ENCODE measurements at places on chromosomes 13 and 19. TPM values are rescaled to one million over a fixed set of nuclear protein-coding genes. Genes with fewer than 3 reads are reported as not detected.

ZNF610 gene
- 2.6 TPM for total RNA-seq

S1PR2 gene
- total RNA-seq, result 51.6 TPM

MCEMP1 gene
- total RNA-seq, result not detected

SBK3 gene
- total RNA-seq, result 0.68 TPM

GSK3A gene
- 29.2 TPM for total RNA-seq

KLF12 gene
- 40.1 TPM for total RNA-seq

RAB3D gene
- 8.4 TPM for total RNA-seq

SYCN gene
- not detected for total RNA-seq

DNA sequence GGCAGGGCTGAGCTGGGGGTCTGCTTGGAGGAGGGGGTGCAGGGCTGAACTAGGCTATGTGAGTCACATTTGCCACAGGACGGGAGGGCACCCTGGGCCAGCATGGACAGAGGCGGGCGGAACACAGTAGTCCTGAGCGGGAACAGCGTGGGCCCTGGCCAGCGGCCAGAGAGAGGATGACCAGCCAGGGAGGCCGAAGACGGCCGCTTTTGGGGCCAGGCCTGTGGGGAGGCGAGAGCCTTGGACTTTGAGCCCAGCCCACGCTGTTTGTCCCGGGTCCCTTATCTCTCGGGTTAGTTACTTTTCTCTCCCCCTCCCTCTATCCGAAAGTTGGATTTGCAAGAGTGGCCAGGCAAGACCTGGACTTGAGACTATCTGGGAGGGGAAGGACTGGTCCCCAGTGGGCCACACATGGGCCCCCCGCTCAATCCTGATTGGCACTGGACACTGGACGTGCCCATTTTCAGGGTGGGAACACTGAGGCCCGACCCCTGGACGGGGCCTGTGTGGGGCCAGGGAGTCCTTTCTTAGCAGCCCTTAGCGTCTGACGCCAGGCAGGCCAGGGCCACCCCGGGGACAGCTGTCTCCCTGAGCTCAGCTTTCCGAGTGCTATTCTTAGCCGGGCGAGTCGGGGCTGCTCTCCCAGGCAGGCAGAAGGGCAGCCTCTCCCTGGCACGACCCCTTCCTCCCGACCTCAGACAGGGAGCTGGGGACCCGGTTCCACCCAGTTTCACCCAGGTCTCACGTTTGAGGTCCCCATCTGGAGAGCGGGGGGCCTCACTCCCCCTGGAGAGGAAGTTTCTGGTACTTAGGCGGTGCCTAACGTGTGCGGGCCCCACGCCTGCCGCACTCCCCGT, 833 bp downstream of the GAMT start:
- DNase-seq, result no peak

DNA sequence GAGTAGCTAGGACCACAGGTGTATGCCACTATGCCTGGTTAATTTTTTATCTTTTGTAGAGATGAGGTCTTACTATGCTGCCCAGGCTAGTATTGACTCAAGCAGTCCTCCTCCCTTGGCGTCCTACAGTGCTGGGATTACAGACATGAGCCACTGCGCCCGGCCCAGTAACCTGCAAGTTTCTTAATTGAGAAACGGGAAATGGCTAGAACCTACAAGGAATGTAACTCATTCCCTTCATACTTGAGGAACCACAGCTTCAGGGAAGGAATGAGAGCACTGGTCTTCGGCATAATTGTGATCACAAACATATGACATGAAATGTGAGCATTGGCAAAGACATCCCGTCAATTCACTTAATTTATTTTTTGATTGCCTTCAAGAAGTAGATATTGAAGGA, 157.0 kb downstream of the KLF5 start:
- no peak for DNase-seq

- peak; percentile 74 for DNase-seq
These were observed 3.8 kb downstream of the PDE4A start for GRCh38 chr19:10424011-10424637.

DNA sequence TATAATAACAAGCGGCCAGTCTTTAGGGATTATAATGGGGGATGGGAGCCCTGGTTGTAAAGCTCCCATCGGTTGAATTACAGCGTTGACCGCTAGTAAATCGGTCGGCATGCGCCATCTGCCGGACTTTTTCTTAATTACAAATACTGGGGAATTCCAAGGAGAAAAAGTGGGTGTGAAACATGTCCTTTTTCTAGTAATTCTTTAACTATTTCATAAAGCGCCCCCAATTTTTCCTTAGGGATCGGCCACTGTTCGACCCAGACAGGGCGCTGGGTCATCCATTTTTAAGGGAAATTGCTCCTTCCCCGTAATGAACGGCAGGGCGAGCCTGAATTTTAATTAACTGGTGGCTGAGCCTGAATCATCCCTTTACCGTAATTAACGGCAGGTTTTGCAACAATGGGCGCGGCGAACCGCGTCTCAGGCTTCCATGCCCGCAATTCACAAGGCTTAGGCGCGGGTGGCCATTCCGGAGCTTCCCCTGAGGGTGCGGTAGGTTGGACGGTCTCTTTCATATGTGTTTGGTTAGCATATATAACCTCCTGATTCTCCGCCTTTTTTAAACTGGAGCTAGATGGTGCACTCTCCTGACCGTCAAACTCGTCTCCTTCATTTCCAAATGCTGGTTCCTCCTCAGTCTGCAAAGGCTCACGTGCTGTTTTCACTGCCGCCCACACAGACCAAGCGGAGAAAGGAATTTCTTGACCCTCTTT, 30.2 kb upstream of the EVI5L start:
- peak; percentile 76 for DNase-seq

GRCh38 chr19:42850981-42851717, 28.4 kb downstream of the PSG1 start:
- no peak for DNase-seq

- peak; percentile 52 for DNase-seq
These were observed at the start of gene TMC4 for GRCh38 chr19:54172471-54173358. Gene TMC4 (minus strand): TSS chr19:54173160. CDS start chr19:54173117, 43 bp downstream.

DNA sequence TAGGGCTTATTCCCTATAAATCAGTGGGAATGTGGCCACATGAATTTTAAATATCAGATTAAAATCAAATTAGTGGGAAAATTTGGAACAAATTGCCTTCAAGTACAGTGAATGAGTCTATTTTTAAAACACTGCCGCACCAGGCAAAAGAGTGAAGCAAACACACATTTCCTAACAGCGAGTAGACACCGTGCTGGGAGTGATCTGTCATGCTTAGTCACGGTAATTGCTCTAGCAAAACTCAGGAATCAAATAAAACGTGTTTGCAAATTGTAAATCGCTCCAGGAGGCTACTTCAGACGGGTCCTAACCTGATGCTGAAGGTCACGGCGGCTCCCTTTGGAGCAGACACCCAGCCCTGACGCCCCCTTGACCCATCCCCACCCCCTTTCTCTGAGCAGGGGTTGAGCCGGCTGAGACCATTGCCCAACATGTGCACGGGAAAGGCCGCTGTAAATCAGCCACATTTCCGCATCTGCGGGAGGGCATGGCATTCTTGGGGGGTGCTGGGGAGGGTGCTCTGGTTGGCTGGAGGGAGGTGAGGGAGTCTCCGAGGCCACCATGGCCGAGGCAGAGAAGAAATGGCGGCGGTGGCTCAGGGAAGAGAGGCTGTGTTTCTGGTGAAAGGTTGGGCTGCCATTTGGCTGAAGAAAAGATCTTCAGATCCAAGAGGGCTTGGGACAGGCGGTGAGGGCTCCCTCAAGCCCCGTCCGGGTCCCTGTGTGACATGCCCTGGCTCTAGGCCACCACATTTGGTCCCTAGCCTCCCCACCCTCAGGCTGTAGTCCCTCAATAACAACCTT, 8.9 kb downstream of the CEBPA start:
- no peak for DNase-seq

DNA sequence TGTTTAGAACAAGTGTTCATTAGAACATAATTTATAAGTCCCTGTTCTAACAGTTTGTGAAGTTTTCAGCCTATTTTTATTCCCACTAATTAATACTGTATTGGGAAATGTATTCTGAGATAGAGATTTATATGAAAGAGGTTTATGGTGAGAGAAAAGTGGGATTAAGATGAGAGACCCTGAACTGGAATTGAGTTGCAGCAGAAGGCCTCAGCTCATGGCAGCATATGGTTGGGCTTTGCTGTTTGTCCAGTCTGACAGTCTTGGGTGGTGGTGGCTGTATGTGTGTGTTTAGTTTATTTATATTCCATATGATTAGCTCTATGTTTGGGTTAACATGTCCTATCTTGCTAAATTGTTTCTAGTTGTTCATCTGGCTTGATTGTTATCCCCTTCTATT, 575.1 kb downstream of the SLITRK5 start:
- no peak for DNase-seq

GRCh38 chr19:18439025-18439909, 1.3 kb upstream of the ISYNA1 start:
- no peak for DNase-seq

GRCh38 chr19:4910594-4911281, 1.4 kb downstream of the UHRF1 start:
- peak; percentile 58 for DNase-seq

- DNase-seq, result peak; percentile 75
These were observed 45.5 kb upstream of the C13orf46 start for GRCh38 chr13:114019367-114019766.

DNA sequence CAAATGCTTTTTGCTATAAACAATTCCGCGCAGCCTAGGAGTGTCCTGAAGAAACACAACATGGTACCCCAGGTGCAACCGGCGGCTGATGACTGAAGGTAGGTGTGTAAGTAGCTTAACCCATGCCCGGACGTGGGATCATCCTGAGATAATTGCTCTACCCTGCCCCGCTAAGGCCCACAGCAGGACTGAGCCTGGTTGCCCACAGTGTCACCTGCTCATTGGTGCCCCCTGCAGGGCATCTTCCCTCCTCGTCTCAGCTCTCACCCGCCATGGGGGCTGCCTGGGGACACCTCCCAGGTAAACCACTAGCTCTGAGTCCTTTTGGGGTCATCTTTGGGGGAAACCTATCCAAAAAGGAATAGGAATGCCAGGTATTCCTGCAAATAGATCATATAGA, 22.3 kb downstream of the TMEM161A start:
- DNase-seq, result peak; percentile 58

DNA sequence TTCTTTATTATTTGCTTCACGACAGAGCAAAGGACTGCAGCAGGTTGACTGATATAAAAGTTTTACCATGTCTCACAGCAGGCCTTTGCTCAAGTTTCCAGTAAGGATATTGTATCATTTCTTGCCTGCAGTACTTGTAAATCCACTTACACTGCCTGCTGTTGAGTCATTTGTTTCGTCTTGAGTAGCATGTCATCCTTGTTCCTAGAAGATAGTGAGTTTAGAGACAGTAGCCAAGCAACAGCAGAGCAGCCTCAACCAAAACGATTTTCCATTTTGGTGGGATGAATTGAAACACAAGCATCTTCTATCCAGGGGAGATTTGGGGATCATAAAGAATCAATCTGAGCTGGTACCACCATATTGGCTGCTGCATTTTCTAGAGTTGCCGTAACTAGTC, 24.0 kb upstream of the ALOX5AP start:
- no peak for DNase-seq

DNA sequence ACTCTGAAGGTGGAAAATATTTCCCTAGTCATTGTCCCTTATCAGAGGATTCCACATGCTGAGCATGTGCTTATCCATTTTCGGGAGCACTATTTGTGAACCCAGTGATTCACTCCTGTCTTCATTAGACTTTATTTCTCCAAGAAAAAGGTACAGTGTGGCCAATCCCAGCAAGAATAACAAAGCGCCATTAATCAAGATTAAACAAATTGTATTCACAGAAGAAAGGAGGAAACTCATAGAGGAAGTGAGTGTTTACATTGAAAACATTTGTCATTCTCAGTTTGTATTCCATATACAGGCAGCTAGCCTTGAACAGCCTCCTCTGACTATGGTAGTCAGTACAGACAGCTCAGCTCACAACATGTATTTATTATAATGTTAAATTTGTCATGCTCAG, 1669.9 kb upstream of the SPRY2 start:
- no peak for DNase-seq

DNA sequence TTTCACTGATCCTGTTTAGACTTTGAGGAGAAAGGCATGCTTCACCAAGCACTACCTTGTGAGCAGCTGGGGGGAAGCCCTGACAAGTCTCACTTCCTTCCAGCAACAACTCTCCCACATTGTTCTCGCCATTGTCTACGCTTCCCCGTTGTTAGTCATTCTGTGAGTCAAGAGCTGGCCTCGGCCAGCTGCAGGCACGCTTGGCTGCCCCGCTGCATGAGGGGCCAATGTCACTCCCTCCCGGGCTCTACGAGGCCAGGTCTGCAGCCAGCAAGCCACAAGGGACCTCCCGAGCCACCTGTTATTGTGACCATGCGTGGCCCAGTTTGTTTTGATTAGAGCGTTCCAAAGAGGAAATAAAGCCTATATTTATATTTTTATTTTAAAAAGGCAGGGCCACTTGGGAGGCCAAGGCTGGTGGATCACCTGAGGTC, 220.9 kb downstream of the FOXO1 start:
- DNase-seq, result peak; percentile 100

DNA sequence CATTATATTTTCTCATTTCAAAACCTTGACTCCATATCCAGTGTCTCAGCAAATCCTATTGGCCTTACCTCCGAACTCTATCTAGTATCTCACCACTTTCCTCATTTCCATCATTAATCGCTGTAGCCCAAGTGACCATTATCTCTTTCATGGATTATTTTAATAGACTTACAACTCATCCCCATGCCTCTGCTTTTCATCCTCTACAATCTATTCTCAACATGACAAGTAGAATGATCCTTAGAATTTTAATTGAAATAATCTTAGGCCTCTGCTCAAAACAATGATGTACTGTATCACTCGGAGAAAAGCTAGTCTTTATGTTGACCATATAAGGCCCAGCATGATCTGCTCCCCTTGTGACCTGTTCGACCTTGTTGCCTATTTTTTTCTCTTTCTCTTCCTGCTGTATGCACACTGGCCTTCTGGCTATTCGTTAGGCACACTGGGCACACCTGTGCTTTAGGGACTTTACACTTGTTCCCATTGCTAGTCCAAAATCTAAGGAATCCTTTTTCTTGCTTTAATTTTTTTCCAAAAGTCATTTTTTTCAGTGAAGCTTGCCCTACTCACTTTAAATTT, 21.4 kb downstream of the DNAJC15 start:
- DNase-seq, result no peak

DNA sequence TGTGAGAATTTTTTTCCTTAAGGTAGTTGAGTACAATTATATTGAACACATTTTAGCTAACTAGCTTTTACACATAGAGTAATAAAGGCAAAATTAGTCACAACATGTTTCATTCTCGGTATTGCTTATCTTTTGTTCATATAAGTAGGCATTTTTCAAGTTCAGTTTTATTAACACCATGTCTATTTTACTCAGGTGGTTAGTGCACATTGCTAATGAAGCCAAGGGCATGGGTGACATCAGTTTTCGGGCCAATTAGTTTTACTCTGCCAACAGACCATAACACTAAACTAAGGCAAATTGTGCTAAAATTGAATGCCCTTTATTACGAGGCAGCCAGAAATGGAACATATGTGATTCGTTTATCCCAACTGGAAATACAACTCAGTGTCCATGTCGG, 19.6 kb upstream of the PCDH17 start:
- DNase-seq, result no peak
